ENCODE measurements at places on chromosomes 1 and 21. TPM values are rescaled to one million over a fixed set of nuclear protein-coding genes. Genes with fewer than 3 reads are reported as not detected.

The GABRD gene
- polyA plus RNA-seq: not detected

The FLG2 gene
- not detected for polyA plus RNA-seq

The FAM72B gene
- 1.0 TPM for polyA plus RNA-seq

The ETNK2 gene
- 4.0 TPM for polyA plus RNA-seq

The PADI4 gene
- not detected for polyA plus RNA-seq

The TPRG1L gene
- 60.6 TPM for polyA plus RNA-seq

The LCE1E gene
- 0.08 TPM for polyA plus RNA-seq

The TSPEAR gene
- polyA plus RNA-seq: not detected

The MEAF6 gene
- polyA plus RNA-seq: 76.4 TPM

The CDCA8 gene
- 9.5 TPM for polyA plus RNA-seq

The CTSS gene
- polyA plus RNA-seq: 1.9 TPM

The CHAF1B gene
- 5.2 TPM for polyA plus RNA-seq

The MECR gene
- 21.0 TPM for polyA plus RNA-seq

The CFAP298 gene
- 26.6 TPM for polyA plus RNA-seq

The UBE4B gene
- 21.9 TPM for polyA plus RNA-seq

The HSD3B1 gene
- polyA plus RNA-seq: not detected

The CD48 gene
- polyA plus RNA-seq: 0.03 TPM

The C1orf185 gene
- polyA plus RNA-seq: not detected

The MMEL1 gene
- 0.60 TPM for polyA plus RNA-seq

Measured in fibroblast of lung (primary cell).